Neural crest cell (in vitro differentiated cells): ENCODE measurements at places on chromosomes 2 and 18. TPM values are rescaled to one million over a fixed set of nuclear protein-coding genes. Genes with fewer than 3 reads are reported as not detected.

DNA sequence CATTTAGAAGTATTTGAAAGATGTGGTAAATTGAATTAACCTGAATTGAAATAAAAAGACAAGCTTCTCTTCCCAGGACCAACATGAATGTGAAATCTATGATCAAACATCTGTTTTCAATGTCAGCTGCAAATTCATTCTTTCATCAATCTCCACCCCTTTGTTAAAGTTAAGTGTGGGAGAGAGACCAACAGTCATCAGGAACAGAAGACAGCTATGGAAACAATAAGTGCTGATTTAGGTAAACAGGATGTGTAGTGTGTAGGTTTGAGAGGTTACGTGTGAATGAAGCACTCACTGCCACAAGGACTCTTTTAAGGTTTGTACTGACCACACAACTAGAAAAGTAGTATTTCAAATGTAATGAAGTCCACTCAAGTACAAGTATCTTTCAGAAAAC lies 1659.8 kb upstream of the CELF4 start:
- no peak for DNase-seq

The CYTIP gene
- total RNA-seq: 0.35 TPM in 1 of 2 replicates, not detected in the other

- DNase-seq: no peak
Measured at GRCh38 chr2:218317303-218317630, 25.0 kb upstream of the TMBIM1 start.

The C2orf72 gene
- 3.0 and 3.3 TPM in 2 replicates for total RNA-seq

- DNase-seq: no peak
Measured at GRCh38 chr2:191923652-191923997, 76.7 kb upstream of the CAVIN2 start.

The RAB6C gene
- total RNA-seq: 0.16 TPM in 1 of 2 replicates, not detected in the other

The AQP12A gene
- total RNA-seq: not detected in 2 replicates

DNA sequence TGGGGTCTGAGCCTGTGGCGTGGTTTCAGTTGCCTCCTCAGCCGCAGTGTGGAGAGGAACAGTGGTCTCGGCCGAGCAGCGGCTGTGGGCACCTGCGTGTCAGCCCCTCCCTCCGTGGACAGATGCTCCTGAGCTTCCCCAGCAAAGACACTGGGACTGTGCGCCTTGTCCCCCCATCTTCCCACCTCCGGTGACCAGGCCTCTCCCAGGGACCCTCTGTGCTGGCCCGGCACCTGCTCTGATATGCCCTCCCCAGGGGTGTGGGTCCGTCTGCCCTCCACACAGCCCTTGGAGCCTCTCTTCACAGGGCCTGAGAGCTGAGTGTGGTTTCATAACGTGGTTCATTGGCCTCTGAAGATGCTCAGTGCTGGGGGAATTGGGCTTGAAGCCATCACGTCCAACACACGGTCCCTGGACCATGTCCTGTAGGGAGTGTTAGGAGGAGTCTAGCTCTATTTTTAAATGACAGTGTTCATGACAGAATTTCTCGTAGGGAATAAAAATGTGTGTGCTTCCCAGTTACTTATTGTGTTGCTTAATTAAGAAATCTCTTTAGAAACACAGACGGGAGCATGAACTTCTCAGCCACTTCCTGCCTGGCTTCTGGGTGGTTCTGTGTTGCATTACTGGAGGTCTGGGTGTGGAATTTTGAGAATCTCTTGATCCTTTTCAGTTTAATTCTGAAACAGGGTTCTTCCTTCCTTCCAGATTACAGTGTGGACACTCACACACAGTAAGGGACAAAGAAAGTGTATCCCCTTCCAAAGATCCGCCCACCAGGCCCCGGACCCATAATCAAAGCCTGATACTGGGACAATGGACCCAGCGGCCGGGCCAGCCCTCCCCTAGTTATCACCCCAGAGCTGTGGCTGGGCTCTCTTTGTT lies 110.7 kb downstream of the NFATC1 start:
- no peak for DNase-seq

The CDH19 gene
- 14.7 and 16.3 TPM in 2 replicates for total RNA-seq

DNA sequence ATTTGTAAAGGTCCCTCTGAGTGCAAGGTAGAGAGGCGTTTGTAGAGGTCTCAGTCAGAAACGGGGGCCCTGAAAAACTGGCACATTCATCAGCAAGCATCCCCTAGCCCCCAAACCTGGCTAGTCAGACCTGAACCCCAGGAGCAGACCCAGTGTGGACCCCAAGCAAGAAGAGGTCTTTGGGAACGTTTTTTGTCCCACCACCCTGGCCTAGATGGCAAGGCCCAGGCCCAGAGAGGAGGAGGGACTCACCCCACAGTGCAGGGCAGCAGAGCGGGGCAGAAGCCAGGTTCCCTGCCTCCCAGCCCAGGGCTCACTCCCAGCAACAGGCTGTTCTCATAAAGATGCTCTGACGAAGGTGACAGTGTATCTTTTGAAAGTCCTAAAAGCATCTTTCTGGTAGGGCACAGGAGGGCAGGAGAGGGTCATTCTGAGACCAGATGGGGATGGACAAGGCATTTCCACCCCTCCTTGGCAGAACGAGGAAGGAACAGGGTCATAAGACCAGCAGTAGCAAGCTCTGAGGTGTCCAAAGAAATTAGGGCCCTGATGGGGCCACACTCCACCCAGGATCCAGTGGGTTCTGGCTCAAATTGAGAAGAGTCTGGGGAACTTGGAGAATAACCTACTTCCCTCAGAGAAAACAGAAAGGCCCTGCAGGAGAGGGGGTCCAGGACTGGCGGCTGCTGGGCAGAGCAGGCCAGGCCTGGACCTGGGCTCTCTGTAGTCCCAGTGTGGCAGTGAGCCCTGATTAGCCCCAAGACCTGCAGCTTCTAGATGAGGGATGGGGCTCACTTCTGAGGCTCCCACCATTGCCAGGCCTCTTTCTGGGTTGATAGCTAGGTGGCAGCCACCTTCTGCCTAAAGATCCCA lies 18.2 kb downstream of the ADRA2B start:
- DNase-seq: no peak

GRCh38 chr18:30763902-30764350 lies 278.6 kb downstream of the DSC3 start:
- no peak for DNase-seq

GRCh38 chr2:200624658-200625057 lies 38.8 kb downstream of the AOX1 start:
- no peak for DNase-seq

The MAPK4 gene
- 9.1 and 9.3 TPM in 2 replicates for total RNA-seq

DNA sequence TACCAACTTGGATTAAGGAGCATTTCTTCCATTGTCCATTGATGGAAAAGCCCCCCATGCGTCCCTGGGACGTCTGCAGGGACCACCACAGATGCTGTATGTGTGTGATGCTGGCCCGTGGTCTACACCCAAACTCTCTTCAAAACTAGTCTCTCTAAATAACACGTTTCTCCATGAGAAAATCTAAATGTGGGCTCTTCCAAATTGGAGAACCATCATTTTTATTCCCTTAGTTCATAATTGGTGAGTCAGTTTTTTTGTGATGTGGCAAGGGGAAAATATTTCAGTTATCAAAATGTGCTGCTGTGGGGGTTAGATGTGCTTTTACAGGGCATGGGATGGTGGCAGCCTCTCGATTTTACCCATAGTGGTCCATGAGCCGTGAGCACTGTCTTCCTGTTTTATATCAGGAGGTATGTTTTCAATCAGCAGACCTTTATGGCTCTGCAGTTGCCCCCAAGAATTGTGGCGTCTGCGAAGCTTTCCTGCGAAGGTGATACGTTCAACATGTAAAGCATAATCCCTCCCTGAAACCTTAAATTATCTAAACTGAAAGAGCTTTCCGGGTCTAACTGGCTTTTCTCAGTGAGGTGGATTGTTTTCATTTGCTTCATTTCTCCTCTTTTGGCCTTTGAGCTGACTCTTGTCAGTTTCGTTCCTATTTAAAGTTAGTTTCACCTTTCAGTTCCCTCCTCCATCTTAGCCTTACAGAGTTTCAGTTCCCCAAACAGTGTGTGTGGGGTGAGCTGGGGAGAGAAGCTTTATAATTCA lies 78.4 kb downstream of the SETBP1 start:
- DNase-seq: no peak

DNA sequence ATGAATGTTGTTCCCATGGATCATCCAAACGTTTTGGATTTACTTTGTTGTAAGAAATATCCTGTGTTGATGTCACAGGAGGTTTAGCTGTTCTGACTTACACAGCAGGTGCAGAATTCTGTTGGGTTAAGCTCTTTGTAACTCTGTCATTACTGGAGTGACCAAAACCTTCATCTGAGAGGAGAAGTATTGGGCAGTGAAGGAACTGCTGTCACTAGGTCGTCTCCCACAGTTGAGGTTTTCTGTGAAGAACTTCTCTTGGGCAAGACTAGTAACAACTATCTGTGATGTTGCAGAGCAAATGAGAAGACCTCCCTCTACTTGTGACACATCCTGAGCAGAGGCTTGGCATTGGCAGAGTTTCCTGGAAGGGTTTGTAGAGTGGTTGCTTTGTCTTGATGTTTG lies 2.9 kb downstream of the SPTBN1 start:
- no peak for DNase-seq

The COL4A4 gene
- 0.16 and 0.19 TPM in 2 replicates for total RNA-seq

The TMEM18 gene
- total RNA-seq: 27.7 and 28.2 TPM in 2 replicates

The MAP3K19 gene
- not detected in 2 replicates for total RNA-seq

- DNase-seq: no peak
Measured at GRCh38 chr2:152598975-152599759, 118.1 kb downstream of the PRPF40A start.

- no peak for DNase-seq
Measured at GRCh38 chr18:4016391-4017049, 438.6 kb downstream of the DLGAP1 start.

The VAMP5 gene
- total RNA-seq: 0.50 and 1.5 TPM in 2 replicates

The RNF152 gene
- total RNA-seq: 7.5 and 8.4 TPM in 2 replicates

DNA sequence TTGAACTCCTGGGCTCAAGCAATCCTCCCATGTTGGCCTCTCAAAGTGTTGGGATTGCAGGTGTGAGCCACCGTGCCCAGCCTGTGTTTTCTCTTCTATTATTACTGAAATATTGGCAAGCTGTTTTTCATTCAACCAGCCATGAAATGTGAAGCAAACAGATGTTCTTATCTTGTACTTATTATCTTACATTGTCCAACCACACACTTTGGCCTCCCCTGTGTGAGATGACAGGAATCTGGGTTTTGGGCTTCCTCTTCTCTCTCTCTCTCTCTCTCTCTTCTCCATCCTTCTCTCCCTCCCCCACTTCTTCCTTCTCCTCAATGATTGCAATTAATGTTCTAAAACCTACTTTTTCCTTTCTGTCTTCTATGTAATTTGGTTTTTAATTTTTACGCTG lies 33.1 kb downstream of the RAMP1 start:
- DNase-seq: no peak

DNA sequence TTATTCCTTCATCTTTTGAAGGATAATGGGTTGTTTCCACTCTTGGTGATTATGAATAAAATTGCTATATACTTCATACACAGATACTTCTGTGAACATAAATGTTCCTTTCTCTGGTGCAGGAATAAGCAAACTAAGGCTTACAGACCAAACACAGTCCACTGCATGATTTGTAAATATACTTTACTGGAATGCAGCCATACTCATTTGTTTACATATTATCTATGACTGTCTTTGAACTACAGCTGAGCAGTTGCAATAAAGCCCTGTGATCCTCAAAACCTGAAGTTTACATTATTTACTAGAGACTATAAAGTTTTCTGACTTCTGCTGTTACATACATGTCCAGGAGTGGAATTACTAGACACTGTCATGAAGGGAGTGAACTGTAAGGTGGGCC lies 381.0 kb upstream of the CNTNAP5 start:
- no peak for DNase-seq

The RTP5 gene
- not detected in 2 replicates for total RNA-seq

- peak; percentile 22 for DNase-seq
Measured at GRCh38 chr18:56575819-56576663, 62.4 kb downstream of the TXNL1 start.

The OXER1 gene
- total RNA-seq: 1.7 and 1.8 TPM in 2 replicates

DNA sequence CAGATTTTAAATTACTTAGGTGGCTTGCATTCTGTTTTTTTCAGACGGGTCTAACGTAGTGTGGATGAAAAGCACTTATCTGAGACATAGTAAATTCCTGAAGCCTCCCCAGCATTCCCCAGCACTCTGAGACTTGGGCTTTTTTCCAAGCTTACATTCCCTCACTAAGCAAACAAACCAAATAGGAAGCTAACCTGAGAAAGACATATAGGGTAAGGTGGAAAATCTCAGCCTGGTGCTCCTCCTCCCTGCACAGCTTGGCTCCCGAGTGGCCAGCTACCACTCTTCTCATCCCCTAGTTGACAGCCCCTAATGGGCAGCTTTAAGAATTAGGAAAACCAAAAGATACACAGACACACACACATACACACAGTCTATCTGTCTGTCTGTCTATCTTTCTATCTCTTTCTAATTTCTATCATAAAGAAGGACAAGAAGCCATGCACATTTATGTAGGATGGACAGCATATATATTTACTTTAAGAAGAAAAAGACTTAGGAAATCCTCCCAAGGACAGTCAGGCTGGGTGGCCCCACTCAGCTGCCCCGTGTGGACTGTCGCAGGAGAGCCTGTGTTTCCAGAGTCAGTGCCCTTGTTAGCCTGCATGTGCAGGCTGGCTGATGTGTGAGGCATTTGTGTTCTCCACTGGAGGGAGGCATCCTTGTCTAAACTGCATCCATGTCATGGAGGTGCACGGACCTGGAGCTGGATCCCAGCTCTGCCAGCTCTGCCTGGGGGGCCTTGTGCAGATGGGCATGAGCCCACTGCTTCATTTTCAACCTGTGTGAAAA lies 8.2 kb downstream of the CNNM3 start:
- no peak for DNase-seq

GRCh38 chr18:48476550-48476917 lies 62.3 kb upstream of the CTIF start:
- no peak for DNase-seq
